Naive thymus-derived CD4-positive, alpha-beta T cell (primary cell): ENCODE measurements at places on chromosomes 16 and 17.
A peak's percentile ranks its signal among the peaks of the same experiment; 100 is the strongest.

DNA sequence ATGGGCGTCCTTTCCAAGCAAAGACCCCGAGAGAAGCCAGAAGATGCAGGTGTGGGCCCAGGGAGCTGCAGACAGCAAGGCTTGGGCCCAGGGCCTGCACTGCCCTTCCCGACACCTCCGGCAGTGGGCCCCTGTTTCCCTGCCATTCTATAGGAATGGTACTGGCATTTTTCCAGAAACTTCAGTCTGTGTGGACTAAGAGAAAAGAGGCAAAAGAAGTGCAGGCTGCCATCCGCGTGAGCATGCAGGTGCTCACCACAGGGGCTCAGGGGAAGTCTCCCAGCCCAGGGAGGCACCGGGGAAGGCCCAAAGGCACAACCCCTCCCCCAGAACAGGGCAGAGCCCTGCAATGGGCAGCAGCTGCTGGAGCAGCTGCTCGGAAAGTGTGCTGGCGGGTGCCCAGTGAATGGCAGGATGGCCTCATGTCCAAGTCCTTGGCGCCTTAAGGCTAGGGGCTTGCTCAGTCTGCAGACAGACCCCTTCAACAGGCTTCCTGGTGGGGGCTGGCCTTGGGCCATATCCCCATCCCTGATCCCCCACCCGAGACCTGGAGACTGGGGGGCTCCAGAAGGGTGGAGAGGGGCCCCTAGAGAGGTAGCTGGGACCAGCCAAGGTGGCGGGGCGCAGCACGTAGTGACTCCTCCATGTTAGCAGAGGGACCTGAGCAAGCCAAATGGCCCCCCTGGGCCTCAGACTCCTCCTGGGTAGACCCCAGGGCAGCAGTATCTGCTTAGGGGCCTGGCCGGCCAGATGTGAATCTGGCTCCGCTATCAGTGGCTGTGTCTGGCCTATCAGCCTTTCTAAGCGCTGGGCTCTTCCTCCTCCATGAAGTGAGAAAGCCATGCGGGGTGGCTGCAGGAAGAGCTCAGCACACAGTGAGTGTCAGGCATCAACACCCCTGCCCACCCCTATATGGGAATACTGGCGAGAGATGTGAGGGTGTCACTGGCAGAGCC, 6.7 kb upstream of the TPPP3 start:
- no peak for DNase-seq

DNA sequence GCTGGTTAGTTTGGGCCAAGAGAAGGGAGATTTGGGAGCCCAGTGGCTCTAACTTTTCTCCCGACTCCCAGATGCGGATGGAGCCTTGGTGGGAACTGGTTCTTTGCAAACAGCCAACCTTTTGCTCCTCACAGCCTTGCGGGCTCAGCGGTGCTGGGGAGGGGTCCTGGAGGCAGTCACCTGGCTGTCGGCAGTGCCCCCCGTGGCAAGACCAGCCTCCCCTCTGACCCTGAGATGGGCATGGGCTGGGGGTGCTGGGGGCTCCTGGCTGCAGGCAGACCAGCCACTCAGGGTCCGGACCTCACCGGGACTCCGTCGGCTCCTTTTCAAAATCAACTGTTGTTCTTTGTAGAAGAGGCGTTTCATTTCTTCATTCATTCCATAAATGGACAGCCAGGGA, 21.7 kb upstream of the GSE1 start:
- DNase-seq = no peak

DNA sequence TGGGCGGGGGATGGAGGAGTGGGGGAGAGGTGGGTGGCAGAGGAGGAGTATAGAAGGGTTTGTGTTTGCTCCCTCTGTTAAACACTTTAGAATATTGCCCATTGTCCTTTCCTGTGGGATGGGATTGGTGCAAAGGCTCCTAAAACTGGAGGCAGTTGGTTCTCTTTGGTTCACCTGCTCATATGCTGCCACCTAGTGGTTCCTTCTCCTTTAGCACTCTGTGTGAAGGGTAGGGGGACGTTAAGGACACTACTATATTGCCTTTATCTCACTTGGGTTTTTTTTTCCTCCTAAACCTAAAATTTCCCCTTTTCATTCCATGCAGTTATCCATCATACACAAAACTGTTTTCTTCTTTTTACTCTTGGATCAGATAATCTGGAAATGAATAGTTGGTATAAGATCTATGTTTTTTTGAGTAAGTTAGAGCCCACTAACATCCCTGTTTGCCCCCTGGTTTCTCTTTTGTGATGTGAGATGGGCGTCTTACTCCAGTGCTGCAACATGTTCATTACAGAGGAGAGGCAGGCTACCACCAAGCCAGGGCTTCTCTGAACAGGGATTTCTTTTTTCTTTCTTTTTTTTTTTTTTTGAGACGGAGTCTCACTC, 23.8 kb downstream of the SNX11 start:
- DNase-seq = peak; percentile 63

GRCh38 chr17:82710499-82711232, 5.8 kb upstream of the FN3KRP start:
- DNase-seq = no peak

- DNase-seq = peak; percentile 57
Observed at GRCh38 chr17:40427002-40427491, 9.4 kb upstream of the TOP2A start.

DNA sequence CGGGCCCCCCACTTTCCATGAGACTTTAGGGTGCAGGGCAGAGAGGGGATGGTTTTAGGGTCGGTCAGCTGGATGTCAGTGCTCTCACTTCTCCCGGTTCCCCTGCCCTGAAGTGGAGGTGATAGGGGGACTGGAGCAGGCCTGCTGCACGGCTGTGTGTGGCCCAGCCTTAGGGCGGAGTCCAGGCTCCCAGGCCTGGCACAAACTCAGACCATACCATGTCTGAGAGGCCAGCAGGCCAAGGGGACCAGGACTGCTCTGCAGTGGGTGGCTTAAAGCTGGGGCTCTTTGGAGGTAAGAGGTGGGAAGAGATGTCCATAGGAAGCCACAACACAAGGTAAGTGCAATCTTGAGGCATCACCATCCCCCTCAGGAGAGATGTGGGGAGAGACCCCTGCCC, 8.3 kb downstream of the TFAP4 start:
- no peak for DNase-seq

GRCh38 chr16:83453977-83454376, 353.8 kb upstream of the HSBP1 start:
- no peak for DNase-seq

- DNase-seq = no peak
Observed at GRCh38 chr17:63276821-63277220, 169.3 kb downstream of the CYB561 start.

DNA sequence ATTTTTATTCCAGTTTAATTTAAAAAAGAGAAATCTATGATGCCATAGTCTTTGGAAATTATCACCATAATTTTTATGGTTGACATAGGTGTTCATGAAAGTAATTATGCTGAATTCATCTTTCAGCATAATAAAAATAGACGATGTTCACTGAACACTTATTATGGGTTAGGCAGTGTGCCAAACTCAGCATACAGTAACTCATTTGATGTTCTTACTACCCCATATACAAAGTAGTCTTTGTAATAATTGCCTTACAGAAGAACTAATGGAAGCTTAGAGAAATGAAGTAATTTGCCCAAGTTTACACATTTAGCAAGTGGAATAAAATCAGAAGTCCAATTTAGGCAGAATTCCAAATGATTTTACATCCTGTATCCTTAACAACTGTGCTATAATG, 852.2 kb upstream of the GOT2 start:
- no peak for DNase-seq

GRCh38 chr17:58302919-58303585, 22.3 kb upstream of the MPO start:
- no peak for DNase-seq

DNA sequence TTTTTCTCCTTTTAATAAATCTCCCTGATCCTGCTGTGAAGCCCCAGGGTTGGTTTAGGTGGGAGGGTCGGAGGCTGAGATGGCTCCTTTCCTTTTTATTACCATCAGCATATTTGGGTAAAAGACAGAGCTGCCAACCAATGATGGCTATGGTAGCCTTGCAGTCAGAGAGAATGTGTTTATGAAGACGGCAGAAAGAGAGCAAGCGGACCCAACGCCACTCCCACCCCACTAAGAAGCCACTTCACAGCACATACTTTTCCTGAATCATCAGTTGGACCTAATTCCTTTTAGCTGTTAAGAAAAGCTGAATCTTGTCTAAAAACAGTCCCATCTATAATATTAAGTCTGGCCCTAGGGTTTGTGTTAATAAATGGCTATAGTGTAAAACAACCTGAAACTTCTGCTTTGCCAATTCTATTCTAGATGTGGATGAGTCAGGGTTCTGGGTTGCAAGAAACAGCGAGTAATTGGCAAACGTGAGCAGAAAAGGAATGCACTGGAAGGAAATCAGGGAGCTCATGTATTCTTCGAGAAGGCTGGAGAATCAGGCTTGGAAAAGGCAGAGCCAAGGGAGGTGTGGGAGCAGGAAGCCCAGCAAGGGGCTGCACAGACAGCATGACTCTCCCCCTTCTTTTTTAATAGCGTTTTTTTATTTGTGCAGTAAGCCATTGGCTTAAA, 34.0 kb upstream of the PRKCA start:
- no peak for DNase-seq

- no peak for DNase-seq
Observed at GRCh38 chr16:70253291-70254106, 1.8 kb upstream of the EXOSC6 start.

GRCh38 chr16:24852281-24852721, 6.5 kb downstream of the SLC5A11 start:
- no peak for DNase-seq

GRCh38 chr17:81459224-81459623, 53.4 kb downstream of the ACTG1 start:
- DNase-seq = no peak

DNA sequence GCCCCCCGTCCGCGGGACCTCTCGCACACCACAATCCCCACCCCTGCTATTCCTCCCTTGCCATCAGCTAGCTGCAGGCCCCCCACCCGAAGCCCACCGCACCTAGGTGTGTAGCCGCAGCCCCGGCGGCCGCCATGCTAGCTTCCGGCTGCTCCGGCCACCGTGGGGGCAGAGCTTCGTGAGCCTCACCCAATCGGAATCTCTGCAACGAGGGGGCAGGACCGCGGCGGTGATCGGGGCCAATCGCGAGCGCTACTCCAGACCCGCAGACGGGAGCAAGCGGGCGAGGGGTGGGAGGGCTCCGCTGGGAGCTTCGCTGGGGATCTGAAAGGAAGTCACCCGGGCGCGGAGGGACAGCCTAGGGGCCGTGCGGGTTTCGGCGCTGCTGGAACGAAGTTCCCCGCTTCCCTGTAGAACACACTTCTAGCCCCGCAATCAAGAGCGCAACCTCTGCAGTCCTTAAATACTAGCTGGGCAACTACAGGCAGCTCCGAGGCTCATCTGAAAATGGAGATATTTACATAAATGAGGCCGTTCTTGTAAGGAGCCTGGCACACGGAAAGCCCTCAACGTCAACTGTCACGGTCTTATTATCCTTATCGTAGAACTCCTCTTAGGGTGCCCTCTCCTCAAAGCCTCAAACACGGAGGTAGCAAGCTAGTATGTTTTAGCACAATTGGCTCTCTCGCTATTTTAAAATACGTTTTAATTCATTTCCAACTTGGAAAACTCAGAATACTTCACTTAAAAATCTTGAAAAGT, at the start of gene PIGS:
TSS of gene PIGS (minus strand) at position 164 of the 762 bp plus-strand sequence. CDS start at position 136, 28 bp downstream.
- peak; percentile 85 for DNase-seq

DNA sequence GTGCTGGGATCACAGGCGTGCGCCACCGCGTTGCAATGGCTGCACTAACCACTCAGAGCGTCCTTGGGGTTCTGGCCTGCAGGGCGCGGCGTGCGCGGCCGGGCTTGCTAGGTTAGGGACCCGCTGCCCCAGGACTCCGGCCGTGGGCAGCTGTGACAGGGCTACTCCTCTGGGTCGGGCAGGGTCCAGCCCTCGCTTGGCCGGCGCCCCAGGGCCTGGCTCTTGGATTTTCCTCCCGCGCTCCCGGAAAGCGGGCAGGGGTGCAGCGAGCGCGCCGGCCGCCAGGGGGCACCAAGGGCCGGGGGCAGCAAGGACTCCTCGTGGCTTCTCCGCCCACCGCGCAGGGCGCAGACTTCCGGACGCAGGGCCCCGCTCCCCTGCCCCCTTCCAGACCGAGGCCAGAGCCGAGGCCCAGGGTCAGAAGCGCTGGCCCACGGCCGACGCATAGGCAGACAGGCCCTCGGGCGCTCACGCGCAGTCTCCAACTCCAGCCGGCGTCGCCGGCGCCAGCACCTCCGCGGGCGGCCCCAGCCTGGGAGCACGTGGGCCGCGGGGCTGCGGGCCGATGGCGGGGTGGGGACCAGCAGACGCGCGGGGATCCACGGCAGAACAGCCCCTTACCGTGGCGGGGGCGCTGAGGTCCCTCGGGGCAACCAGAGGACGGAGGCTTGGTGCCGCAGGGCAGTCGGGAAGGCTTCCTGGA, 355 bp downstream of the TLE7 start:
- peak; percentile 9 for DNase-seq

- DNase-seq = no peak
Observed at GRCh38 chr16:50856991-50857390, 115.1 kb downstream of the CYLD start.

- no peak for DNase-seq
Observed at GRCh38 chr17:82318169-82318498, 726 bp upstream of the CD7 start.

DNA sequence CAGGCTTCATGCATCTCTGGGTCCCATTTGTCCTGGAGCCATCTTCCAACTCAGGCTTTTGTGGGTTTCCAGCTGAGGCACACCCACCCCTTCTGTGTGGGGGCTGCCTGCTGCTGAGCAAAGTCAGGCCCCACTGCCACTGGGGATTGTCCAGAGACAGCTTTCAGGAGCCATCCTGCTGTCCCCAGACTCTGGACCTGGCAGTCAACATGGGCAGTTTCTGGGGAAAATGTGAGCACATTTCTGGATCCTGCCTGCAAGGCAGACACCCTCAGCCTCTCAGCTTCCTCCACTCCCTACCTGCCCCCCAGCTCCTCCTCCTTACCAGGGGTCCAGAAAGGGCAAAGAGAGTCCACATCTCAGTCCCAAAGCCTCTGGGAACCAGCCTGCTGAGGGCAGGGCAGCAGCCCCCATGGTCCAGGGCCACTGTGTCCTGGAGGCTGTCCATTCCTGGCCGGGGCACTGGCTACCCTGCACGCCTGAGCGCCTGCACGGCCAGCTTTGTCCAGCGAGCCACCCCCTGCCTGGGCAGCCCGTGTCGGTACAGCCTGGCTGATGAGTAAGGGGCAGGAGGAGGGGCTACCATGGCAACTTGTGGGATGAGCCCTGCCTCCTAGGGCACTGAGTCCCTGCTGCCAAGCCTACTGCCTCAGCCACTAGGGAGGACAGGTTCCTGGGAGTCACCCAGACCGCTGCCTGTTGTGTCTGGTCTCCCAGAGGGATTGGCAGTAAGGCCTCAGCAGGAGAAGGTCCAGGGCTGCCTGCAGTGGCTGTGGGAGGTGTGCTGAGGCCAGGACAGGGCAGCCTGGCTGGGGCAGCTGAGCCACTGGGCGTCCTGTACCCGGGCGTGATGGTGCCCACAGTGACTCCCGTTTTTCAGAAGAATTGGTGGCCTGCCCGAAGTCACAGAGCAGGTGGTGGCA, at the start of gene SLC47A2:
TSS of gene SLC47A2 (minus strand) at position 477 of the 923 bp plus-strand sequence. CDS start at position 448, 29 bp downstream.
- DNase-seq = no peak
